Amniotic epithelial cell (primary cell): ENCODE measurements at places on chromosomes 3 and 15.

- DNase-seq, result no peak
These were observed 20.9 kb downstream of the B3GALNT1 start for GRCh38 chr3:161084277-161084676.

DNA sequence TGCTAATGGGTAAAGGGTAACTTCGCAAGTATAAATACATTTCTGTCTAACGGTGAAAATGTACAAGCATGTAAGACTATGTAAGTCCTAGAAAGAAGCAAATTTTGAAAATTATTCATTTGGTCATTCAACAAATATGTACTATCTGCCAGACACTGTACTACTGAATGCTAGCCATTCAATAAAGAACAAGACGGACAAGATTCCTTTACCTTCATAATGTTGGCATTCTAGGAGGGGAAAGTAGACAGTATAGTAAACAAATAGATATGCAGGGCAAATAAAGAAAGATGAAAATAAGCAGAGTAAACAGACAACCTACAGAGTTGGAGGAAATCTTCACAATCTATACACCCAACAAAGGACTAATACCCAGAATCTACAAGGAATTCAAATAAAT, 32.7 kb downstream of the C3orf70 start:
- DNase-seq, result no peak

DNA sequence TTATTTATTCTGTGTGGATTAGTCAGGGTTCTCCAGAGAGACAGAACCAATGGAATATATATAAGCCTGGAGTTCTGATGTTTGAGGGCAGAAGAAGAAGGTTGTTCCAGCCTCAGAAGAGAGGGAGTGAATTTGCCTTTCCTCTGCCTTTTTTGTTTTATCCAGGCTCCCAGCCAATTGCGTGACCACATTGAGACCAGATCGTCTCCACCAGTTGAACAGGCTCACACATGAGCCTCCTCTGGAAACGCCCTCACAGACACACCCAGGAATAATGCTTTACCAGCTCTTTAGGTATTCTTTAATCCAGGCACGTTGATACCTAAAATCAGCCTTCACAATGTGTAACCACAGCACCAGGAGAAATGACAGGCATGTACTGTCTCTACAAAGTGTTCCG, 923.1 kb downstream of the TBL1XR1 start:
- DNase-seq, result no peak

GRCh38 chr3:196763179-196763578, 23.5 kb downstream of the PAK2 start:
- DNase-seq, result no peak

DNA sequence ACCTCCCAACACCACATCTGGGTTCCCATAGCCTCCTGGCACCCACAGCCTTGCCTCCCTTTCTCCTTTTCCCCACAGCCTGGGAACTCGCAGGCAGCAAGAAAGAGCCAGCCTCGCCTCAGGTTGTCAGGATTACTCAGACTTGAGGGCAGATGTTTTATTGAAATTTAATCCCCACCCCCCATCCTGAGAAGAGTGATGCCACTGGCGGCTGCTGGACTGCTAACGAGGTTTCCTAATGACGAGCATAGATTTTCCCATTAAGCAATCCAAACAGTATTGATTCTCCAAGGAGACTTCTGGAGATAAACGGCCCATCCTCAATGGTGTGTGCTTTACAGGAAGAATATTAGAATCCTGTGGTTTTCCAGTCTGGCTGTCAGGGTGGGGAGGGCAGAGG, 13.7 kb downstream of the SHF start:
- no peak for DNase-seq

GRCh38 chr3:119490153-119490552, 8.2 kb upstream of the TIMMDC1 start:
- no peak for DNase-seq

DNA sequence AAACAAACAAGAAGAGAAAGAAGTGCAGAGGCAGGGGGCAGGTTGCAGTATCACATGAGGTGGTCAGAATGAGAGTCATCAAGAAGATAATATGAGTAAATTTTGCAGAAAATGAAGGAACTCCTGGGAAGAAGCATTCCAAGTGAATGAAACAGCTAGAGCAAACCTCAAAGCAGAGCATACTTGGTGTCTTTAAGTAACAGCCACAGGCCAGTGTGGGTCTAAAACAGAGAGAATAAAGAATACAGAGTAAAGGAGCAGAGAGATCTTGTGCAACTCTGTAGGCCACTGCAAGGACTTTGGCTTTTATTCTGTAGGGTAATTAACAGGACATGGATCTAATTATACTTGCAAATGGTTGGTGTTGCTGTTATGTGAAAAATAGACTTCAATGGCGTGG, 81.3 kb downstream of the STAC start:
- peak; percentile 0 for DNase-seq

DNA sequence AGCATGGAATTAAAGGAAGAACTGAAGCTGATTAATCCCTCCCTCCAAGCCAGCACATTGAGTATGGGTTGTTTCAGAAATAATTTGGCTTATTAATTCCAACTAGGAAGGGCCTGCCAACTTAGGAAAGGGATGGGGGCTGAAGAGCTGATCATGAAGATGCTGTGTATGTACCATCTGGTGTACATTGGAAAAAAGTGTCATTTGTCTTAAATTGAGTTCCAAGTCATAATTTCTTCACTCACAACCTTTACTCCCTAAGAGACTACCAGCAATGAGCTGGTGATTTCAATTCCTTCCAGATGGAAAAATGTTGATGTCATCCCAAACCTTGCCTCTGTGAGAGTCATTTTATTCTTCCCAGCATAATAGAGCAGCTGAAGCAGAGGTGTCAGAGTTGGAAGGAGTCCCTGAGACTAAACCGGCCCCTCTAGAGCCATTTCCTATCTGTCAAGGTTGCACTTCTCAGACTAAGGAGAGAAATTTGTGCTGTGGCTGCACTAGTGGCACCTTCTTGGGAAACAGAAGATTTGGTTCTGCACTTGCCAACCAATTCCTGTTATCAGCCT, 79.4 kb downstream of the GTPBP8 start:
- no peak for DNase-seq

GRCh38 chr3:98584547-98584946, 8.9 kb downstream of the CPOX start:
- DNase-seq, result no peak

- peak; percentile 63 for DNase-seq
These were observed 271.3 kb upstream of the TPRG1 start for GRCh38 chr3:188900421-188900951.

DNA sequence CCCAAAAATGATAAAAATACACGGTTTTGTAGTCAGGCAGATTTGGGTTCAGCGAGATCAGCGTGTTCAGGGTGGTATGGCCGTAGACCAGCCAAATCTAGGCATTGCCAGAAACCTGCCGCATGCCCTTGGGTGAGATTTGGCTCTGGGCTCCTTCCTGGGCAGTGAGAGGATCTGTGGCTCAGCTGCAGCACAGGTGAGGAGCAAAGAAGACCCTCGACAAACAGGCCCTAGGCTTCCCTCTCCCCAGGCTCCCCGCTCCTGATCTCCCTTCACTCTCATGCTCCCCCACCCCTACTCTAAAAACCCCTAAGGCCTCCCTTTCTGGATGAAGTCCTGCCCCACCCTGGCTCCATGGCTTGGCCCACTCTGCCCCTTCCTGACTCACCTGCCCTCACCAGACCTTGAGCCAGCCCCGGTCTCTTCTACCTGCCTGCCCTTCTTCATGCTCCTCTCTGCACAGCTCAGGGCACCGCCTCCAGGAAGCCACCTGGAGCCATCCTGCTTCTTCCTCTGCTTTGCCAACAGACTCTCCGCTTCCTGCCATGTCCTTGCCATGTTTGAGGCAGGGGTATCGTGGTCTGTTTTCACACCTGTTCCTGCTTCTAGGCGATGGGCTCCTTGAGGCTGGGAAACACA, 88.1 kb downstream of the CORO2B start:
- no peak for DNase-seq

DNA sequence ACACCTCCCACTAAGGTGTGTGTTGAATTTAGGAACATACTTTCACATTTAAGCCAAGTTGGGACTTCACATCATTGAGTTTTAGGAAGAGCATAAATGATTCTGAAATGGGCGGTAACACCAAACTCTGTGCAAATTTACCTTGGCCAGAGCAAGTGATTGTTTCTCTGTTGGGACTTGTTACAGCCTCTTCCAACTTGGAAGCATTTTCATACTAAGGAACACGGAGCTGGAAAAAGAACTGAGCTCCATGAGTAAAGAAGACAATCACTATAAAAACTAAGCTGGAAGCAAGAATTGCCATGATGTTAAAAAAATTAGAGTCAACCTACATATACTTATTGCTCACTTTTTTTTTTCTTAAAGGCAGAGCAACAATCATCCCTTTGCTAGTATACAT, 371.3 kb downstream of the ERC2 start:
- no peak for DNase-seq

- no peak for DNase-seq
These were observed 56.9 kb downstream of the FLNB start for GRCh38 chr3:58064923-58065638.

DNA sequence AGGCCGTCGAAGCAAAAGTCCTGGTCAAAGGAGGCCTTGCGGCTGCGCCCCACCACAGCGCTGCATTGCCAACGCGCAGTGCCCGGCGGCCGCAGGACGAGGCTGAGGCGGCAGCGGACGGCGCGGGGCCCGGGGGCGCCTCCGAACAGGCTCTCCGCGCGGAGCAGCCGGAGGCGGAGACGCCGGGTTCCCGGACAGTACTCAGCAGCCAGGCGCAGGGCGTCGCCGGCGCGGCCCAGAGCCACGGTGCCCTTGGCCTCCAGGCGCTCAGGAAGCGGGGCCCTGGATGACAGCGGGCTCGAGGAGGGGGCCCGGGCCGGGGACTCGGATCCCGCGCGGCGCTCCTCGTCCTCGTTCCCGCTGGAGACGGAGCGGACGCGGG, 1.1 kb downstream of the C2CD4B start:
- no peak for DNase-seq

DNA sequence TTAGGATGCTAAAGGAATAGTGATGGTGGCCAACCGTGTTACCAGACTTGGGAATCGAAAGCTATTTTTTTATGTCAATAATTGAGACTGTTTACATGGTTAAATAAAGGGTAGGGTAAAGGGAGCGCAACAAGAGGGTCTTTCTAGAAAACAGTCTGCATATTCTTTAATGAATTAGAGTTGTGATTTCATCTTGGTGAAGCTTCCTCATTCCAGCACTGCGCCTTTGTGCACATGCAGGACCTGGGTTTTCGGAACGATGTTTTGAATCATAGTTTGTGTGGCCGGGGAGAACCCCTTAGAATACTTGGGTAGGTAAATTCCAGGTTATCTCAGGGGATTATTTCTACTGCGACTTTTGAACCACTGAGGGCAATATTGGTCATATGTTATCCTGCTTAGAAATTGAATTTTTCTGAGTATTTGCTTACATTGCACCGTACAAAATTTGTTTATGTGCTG, 1.3 kb downstream of the PIK3CA start:
- DNase-seq, result peak; percentile 46

DNA sequence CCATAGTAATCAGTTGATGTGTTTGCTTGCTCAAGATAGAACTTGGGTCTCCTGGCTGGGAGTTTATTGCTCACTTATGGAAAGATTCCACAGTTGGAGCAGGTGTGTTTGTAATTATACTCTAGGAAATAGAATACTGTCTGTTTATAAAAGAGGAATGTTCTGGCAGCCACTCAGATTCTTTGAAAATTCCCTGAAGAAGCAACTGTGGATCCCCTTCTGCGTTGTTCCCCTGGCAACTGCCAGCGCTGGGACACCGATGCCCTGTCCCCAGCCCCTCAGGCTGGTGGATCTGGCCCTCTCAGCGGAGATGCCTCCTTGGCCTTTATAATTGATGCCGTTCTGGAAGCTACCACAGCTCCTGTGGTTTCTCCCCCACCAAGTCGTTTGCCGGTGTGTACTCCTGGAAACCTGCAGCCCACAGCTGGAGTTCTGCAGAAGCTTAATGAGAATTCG, 225.9 kb downstream of the ITPR1 start:
- peak; percentile 24 for DNase-seq

DNA sequence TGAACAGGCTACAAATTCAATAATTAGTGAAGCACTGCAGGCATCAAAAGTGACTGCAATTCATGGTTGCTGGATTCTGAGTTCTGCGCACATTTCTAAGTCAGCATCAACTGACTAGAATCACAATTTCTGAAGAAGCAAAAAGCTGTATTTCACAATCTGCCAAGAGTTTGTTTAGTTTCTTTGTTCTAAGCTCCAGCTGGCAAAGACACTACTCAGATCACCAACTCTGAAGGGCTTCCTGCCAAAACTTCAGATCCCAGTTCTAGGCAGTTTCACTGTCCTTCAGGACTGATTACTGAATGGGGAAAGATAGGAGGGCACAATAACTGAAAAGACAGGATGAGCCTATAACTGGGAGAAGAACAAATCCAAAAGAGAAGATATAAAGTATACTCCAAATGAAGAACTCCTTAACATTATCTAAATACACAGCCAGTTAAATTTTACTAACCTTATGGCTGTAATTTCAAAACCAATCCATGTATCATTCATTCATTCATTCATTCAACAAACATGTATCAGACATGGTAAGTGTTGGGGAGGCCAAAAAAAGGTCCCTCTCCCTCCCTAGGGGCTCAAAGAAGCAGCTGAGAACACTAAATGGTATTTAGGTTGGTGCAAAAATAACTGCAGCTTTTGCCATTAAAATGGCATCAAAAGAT, 17.1 kb downstream of the TJP1 start:
- DNase-seq, result peak; percentile 90

- no peak for DNase-seq
These were observed 227.6 kb upstream of the CHRNA7 start for GRCh38 chr15:31802761-31803160.

DNA sequence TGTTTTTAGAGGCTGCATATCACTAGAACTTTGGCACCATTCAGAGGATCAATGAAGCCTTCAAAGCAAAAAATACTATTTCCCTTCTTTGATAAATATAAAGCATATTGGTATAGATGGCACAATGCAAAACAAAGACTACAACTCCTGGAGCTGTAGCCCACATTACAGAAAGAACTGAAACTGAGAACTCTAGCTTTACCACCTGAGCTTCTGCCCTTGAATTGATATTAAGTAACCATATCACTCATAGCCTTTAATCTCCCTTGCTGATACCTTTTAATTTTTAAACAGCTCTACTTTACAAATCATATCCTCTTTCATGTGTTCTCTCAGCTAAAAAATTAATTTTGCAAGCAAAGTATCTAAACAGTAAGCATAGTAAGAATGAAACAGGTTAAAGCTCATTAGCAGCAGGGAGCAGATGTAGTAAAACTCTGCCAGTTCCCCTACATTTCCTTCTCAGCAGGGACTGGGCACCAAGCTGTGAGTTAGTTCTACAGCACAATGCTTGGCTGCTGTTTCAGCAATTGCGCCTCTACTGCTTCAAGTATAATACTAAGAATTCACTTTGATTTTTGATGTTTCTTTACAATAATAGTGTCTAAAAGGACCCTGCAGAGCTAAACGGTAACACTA, 97.9 kb upstream of the NANOGP8 start:
- no peak for DNase-seq

DNA sequence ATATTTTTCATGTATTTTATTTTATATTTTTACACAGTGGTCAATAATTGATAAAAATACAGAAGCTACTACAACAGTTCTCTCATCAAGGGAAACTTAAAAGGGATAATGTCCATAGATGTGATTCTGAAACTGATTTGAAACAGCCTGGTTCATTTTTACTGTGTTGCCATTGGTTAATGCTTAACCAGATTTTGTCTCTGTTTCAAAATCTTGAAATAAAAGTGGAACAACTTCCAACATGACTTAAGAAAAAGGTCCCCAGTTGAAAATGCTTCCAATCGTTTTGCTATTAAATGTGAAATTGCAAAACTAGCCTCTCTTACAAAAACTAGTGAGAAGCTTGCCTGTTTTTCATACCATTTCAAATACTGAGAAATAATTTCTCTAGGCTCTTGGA, 240.7 kb downstream of the LPP start:
- no peak for DNase-seq

- no peak for DNase-seq
These were observed 765.3 kb downstream of the TBL1XR1 start for GRCh38 chr3:176431991-176432390.

- no peak for DNase-seq
These were observed 61.2 kb downstream of the KLHL6 start for GRCh38 chr3:183494341-183494740.
